ENCODE measurements at places on chromosomes 4 and X.
A peak's percentile ranks its signal among the peaks of the same experiment; 100 is the strongest.

GRCh38 chr4:74083546-74083945, 15.4 kb downstream of the CXCL2 start:
- no peak for DNase-seq

GRCh38 chr4:149965206-149965605, 113.0 kb upstream of the DCLK2 start:
- DNase-seq: no peak

- DNase-seq: no peak
These were observed 32.5 kb upstream of the TASL start for GRCh38 chrX:30610026-30610425.

- no peak for DNase-seq
These were observed 17.5 kb upstream of the SULT1E1 start for GRCh38 chr4:69877453-69877852.

DNA sequence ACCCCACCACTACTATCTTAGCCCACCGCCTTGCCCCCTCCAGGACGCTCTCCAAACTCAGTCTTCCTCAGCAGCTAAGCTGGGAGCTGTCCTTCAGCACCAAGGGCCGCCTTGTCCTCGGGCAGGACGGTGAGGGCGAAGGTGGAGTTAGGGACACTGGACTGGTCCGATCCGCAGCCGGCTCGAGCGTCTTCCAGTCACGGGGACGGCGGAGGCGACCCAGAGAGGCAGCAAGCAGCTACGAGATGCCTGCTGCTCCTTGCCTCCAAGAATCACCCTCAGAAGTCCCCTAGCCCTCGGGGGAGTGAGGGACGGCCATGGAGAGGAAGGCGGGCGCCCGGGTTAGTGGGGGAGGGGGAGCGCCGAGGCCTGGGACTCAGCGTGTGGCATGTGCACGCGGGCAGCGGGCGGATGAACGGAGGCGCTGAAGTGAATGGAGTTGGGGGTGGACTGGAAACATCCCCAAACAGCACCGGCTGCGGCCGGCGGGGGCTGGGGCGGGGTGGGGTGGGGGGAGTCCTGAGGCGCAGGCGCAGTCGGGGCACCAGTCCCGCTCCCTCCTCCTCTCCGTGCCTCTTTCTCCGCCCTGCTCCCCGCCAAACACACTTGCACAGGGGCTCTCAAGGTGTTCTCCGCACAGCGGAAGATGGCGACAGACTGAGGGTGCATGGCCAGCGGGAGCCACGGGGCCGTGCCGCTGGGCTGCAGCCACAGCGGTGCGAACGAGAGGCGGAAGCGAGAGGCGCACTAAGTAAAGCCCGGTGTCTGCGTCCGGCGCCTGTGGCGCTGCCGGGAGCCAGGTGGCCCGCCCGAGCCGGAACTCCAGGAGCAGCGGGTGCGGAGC, at the start of gene NALF2:
NALF2 (plus strand) TSS at position 545 of the 844 bp plus-strand sequence. CDS start 957 bp downstream, outside the sequence.
- no peak for DNase-seq

DNA sequence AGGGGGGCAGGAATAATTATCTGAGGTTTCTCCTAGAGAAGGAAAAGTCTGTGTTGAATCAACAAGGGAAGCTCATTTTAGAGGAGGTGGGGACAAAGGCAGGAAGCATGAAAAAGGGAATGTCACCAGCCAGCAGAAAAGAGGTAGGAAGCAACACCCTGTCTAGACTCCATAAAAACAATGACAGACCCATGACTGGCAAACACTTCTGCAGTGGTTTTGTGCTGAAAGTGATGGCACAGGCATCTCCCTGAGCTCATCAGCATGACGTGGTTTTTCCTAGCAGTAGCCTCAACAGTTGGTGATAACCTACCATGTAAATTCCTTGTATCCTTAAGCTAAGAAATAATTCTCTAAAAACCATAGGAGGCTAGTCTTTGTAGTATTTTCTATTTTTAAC, 110.7 kb upstream of the GALNT7 start:
- DNase-seq: no peak

GRCh38 chr4:153021276-153021675, 85.2 kb downstream of the FHDC1 start:
- DNase-seq: no peak

DNA sequence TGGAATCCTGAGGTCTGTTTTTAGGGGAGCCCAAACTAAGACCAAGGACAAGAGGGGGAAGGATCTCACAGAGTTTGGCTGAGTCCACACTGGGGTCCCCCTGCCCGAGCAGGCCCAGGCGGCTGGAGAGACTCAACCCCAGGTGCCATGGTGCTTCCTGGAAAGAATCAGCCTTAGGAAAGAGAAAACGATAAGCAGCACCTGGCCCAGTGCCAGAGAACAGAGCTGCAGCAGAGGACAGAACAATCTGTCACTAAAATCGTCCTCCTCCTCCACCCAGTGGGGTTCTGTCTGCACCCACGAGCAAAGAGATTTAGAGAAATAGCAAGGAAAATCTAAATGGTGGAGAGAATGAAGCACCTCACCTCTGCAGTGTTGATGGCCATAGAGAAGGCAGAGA, 470.5 kb downstream of the BCOR start:
- no peak for DNase-seq

DNA sequence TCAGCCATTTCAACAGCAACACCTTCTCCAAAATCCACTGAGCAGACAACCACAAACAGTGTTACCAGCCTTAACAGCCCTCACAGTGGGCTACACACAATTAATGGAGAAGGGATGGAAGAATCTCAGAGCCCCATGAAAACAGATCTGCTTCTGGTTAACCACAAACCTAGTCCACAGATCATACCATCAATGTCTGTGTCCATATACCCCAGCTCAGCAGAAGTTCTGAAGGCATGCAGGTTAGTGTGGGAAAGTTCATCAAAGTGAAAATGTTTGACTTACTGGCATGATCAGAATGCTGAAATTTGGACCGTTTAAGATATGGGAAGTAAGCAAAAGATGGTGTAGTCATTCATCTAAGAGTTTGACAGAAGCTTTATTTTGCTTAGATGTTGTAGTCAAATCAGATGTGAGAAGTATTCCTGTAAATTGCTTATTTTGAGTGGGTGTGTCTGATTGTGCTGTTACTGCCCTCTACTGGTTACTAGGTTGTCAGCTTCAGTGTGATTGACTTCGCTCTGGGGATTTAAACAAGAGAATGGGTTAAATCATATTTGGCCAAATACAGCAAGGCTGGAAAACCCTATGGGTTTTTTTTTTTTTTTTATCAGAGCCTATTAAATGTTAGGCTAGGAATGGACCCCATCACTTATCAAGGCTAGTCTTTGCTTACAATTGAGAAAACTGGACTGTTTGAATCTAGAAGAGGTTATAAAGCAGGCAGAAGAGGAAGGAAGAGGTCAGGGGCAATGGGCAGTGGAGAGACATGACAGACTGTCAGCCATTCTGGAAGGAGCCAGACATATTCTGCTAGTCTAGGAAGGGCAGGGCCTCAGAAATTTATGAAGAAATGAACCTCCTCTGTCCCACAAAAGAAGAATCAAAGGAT, 130.3 kb downstream of the DIPK2B start:
- DNase-seq: peak; percentile 28

- DNase-seq: peak; percentile 12
These were observed 49.7 kb downstream of the RASL11B start for GRCh38 chr4:52911684-52912294.

GRCh38 chr4:164204434-164204833, 549.5 kb upstream of the SMIM31 start:
- DNase-seq: no peak

DNA sequence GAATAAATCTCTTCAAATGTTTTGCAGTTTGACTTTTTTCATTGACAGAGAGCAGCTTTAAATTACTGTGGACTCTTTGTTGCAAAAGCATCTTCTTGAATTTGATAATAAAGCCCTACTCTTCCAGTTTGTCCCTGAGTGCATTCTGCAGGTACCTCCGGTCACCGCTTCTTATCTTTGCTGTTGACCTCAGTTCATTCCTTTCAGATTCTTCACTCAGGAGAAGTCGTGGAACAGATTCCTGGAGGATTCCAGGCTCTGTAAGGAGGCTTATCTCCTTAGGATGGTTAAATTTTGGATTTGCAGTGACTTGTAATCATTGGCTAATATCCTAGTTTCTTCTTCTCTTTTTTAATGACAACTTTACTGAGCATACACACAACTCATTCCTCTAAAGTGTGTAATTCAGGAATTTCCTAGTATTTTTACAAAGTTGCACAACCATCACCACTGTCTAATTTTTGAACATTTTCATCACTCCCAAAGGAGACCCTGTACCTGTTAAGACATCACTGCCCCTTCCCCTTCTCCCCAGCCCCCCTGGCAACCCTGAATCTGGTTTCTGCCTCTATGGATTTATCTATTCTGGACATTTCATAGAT, 22.0 kb downstream of the TBL1X start:
- DNase-seq: no peak
